HFFc6 (cell line): ENCODE measurements at places on chromosomes 12 and 14. TPM values are rescaled to one million over a fixed set of nuclear protein-coding genes. Genes with fewer than 3 reads are reported as not detected.

DNA sequence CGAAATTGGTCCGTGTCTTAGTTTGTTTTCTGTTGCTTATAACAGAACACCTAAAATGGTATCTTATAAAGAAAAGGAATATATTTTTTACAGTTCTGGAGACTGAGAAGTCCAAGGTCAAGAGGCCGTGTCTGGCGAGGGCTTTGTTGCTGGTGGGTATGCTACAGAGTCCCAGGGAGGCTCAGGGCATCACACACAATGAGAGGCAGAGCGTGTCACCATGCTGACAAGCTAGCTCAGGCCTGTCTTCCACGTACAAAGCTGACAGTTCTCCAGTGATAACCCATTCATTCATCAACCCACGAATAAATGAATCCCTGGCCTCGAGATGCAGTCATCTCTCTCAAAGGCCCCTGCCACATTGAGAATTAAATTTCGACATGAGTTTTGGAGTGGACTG, 56.7 kb upstream of the AEBP2 start:
- DNase-seq = no peak
- H3K27ac ChIP-seq = peak overlapping the region; percentile 73
- peaks cover 13% of the 10 kb centered on the region for H3K4me1 ChIP-seq
- no peaks in the 10 kb centered on the region for H3K27me3 ChIP-seq

FOXN3 gene
- total RNA-seq = 36.2 and 36.7 TPM in 2 replicates

DNA sequence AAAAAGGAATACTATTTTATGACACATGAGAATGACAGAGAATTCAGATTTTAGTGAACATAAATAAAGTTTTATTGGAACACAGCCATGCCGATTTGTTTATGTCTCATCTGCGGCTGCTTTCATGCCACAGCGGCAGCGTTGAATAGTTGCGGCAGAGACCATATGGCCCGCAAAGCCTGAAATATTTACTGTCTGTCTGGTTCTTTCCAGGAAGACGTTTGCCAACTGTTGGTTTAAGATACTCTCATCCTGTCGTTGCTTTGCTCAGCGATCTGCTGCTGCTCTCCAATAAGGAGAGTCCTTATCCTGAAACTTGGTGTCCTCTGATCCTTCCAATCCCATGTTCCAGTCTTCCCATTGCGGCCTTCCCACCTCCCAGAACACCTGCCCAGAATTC, 89.9 kb downstream of the SLC24A4 start:
- no peak overlapping the region for H3K4me3 ChIP-seq
- DNase-seq = peak; percentile 12
- H3K36me3 ChIP-seq = no peaks in the 10 kb centered on the region

TRAF3 gene
- 20.1 to 28.8 TPM (median 21.7 TPM) in 3 replicates for total RNA-seq

ASPG gene
- not detected in 3 replicates for total RNA-seq

CACNA1C gene
- total RNA-seq = 8.5 and 10.6 TPM in 2 replicates

DNA sequence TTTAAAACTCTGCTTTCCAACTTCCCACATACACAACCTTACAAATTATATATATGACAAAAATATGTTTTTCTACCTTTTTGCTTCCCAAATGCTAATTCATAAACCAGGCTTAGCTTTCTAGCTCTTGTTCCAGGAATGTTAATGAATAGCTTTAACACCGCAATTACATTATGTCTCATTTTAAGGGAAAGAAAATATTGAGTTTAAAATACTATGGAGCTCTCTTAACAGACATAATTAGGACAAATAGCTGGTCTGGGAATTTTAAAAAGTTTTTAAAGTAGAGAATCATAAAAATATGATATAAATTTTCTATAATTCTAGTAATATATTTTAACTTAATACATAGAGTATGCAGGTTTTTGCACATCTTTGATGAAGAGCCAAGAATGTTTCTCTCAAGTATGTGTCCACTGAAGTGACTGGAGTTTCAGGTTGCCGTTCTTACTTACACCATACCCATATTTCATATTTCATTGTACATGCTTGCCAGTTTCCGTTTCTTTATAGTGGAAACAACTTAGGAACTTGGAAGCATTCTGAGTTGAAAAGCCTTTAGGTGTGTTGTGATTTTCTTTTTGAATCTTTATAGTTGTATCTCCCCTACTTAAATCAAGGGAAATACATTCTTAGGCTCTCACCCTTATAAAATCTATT, 90.6 kb upstream of the SLCO1C1 start:
- H3K4me1 ChIP-seq = peaks cover 26% of the 10 kb centered on the region
- no peak overlapping the region for H3K27ac ChIP-seq
- DNase-seq = no peak
- H3K27me3 ChIP-seq = no peaks in the 10 kb centered on the region
- H3K4me3 ChIP-seq = no peak overlapping the region

NRIP2 gene
- total RNA-seq = not detected in 2 replicates

CMKLR1 gene
- total RNA-seq = not detected in 3 replicates

DNA sequence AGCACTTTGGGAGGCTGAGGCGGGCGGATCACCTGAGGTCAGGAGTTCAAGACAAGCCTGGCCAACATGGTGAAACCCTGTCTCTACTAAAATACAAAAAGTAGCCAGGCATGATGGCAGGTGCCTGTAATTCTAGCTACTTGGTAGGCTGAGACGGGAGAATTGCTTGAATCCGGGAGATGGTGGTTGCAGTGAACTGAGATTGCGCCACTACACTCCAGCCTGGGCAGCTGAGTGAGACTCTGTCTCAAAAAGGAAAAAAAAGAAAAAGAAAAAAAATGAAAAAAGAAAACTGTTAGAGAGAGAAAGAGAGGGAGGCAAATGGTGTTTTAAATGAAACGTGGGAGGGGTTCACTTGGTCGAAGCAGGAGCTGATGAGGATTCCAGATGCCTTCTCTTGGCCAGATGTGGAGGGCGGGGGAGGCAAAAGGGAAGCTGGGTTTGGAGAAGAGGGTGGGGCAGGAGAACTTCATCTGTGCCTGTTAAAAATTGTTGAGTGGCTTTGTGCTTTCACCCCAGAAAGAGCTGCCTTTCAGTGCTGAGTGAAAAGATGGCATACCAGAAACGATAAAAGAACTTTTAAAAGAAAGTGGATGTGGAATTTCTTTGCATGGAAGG, 1.1 kb downstream of the EMP1 start:
- DNase-seq = no peak
- H3K36me3 ChIP-seq = peaks cover 57% of the 10 kb centered on the region
- peaks cover 16% of the 10 kb centered on the region for H3K27me3 ChIP-seq
- H3K4me3 ChIP-seq = peak overlapping the region; percentile 98
- H3K27ac ChIP-seq = peak overlapping the region; percentile 98
- H3K4me1 ChIP-seq = peaks cover 86% of the 10 kb centered on the region

DNA sequence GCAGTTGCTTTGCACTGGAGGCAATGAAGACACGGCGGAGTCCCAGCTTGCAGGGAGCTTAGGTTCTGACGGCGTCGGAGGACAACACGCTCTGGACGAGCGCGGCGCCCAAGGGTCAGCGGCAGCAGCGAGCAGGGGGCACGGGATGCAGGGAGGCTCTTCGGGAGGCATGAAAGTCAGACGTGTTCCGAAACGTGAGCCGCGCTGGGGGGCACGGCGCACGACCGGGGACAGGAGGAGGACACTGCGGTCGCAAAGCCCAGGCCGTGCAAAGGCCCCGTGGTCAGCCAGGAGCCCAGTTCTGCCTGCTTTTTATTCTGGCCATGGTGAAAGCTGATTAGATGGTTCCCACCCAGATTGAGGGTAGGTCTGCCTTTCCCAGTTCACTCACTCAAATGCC, 294.6 kb downstream of the SNAPC1 start:
- 0 out of 2 replicates have a peak, but pooled peaks cover under 1% of the 10 kb centered on the region for H3K36me3 ChIP-seq
- H3K4me3 ChIP-seq = no peak overlapping the region
- H3K4me1 ChIP-seq = no peaks in the 10 kb centered on the region
- H3K27me3 ChIP-seq = no peaks in the 10 kb centered on the region
- DNase-seq = no peak

- no peak overlapping the region for H3K4me3 ChIP-seq
- H3K4me1 ChIP-seq = peaks cover 15% of the 10 kb centered on the region; the same call in 1 of the 2 replicates
- H3K27me3 ChIP-seq = peaks cover 3% of the 10 kb centered on the region
- DNase-seq = no peak
Measured at GRCh38 chr12:29245246-29245645, 96.2 kb downstream of the FAR2 start.

DNA sequence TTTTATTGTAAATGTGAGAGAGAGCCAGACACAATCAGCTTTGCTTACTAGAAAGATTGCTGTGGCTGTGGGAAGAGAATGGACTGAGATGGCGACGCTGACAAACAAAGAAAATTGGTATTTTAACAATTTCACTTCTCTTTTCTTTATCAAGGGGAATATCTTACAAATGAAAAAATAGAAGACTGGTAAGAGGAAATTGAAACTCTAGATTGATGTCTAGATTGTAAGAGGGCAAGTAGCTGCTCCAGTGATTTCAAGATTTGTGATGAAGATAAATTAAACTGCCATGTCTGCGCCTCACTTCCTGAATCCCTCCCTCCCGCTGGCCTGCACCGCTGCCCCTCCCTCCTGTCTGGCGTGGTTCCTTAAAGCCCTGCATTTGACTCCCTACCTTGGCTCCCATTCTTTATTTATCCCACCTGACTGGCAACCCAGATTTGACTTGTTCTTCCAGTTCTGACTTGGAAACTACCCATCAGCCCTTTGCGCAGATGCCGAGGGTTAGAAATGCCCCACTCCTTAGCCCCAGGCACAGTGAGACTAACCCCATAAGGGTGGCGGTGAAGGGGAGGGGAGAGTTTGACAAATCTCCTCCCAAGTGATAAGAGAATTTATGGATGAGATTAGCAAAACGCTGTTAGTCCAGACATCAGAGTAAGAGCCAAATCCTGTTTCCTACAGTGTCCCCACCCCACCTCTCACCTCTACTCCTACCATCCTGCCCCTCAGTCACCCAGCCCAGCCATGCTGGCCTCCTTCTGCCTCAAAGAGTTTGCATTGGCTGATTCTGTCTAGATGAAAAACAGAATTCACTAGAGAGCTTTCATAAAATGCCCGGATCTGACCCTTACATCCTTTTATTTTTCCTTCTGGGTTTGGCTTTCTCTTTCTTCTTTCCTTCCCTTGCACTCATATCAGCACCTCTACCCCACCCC, 125.3 kb upstream of the ATF7IP start:
- H3K27ac ChIP-seq = no peak overlapping the region
- H3K27me3 ChIP-seq = no peaks in the 10 kb centered on the region; the same call in 1 of the 2 replicates
- no peak overlapping the region; the same call in 1 of the 2 replicates for H3K4me3 ChIP-seq
- no peak for DNase-seq
- peaks cover 6% of the 10 kb centered on the region for H3K36me3 ChIP-seq

DNA sequence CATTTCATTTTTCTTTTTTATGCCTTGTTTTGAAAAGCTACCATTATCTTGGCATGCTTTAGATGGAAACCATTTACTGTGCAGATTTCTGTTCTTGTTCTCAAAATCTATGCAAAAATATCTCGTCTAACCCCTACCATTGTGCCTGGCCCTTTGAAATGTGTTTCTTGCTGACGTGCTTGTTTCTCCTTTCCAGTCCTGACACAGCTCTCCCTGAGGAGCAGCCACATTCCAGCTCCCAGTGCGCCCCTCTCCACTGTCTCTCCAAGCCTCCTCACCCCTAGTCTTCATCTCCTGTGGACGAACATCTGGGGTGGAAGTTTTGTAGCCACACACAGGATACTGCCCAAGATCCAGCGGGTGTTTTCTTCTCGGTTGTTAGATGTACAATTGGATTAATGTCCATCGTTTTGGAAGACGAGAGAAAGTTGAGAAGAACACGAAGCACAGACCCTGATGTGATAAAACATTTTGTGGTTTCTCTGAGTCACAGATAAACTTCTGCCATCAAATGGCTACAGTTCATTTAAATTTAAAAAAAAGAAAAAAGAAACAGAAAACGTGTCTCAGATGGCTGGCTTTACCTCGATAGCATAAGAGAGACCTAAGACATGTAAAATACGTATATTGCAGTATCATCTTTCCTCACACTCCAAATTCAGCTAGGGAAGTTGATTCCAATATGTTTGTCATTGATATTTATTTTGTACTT, 21.9 kb upstream of the FGD4 start:
- no peak for DNase-seq
- H3K27me3 ChIP-seq = no peaks in the 10 kb centered on the region
- H3K4me1 ChIP-seq = peaks cover 18% of the 10 kb centered on the region
- H3K4me3 ChIP-seq = peak overlapping the region; percentile 63
- H3K27ac ChIP-seq = peak overlapping the region; percentile 16; the same call in 1 of the 2 replicates

- no peak overlapping the region for H3K4me3 ChIP-seq
- H3K27ac ChIP-seq = no peak overlapping the region
- H3K36me3 ChIP-seq = no peaks in the 10 kb centered on the region
- peaks cover 30% of the 10 kb centered on the region for H3K4me1 ChIP-seq
- no peaks in the 10 kb centered on the region for H3K27me3 ChIP-seq
Measured at GRCh38 chr12:1252758-1253157, 261.7 kb downstream of the ERC1 start.

DNA sequence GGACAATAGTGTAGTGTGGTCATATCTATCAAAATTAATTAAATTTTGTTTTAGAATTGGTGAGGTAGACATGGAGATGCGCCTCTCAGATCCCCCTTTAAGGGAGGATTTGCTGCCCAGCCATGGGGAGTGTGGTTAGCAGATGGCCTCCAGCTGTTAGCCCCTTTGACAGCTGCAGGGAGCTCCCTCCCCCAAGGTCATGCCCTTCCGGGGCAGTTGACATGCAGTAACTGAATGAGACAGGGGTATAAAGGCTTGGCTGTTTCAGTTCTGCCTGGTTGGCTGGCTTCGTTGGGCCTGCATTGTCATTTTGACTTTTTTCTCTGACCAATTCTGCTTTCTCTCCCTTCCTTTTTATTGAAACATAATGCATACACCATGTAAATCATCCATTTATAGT, 291.5 kb upstream of the SRRM4 start:
- H3K27me3 ChIP-seq = no peaks in the 10 kb centered on the region
- H3K36me3 ChIP-seq = no peaks in the 10 kb centered on the region; the same call in 1 of the 2 replicates
- no peak for DNase-seq
- no peak overlapping the region for H3K4me3 ChIP-seq
